Natural killer cell treated with Interleukin-12 subunit alpha and Interleukin-12 subunit beta and Interleukin-15 and Interleukin-18, amount 100 ng/mL, for 72 hours (primary cell): ENCODE measurements at places on chromosomes 7 and 10. TPM values are rescaled to one million over a fixed set of nuclear protein-coding genes. Genes with fewer than 3 reads are reported as not detected.

- no peak for DNase-seq
Measured at GRCh38 chr7:142440906-142441411, 183.1 kb upstream of the PRSS58 start.

GRCh38 chr7:21221130-21221529, 206.8 kb upstream of the SP4 start:
- DNase-seq, result no peak

GRCh38 chr10:68221196-68221595, 10.7 kb downstream of the ATOH7 start:
- no peak for DNase-seq

- DNase-seq, result no peak
Measured at GRCh38 chr7:124120911-124121310, 88.0 kb upstream of the TMEM229A start.

GRCh38 chr10:66813122-66813521, 112.7 kb upstream of the LRRTM3 start:
- no peak for DNase-seq

- no peak for DNase-seq
Measured at GRCh38 chr10:3499120-3499519, 285.9 kb downstream of the KLF6 start.

PIK3CG gene
- total RNA-seq, result 64.2 TPM

PLAC9 gene
- not detected for total RNA-seq

MYPN gene
- total RNA-seq, result 0.05 TPM
